ENCODE measurements at places on chromosomes 6 and 20. TPM values are rescaled to one million over a fixed set of nuclear protein-coding genes. Genes with fewer than 3 reads are reported as not detected.

Gene CGAS
- 7.8 TPM for polyA plus RNA-seq

Gene TRIM40
- polyA plus RNA-seq = 0.08 TPM

Gene F13A1
- polyA plus RNA-seq = 72.7 TPM

Gene CD164
- polyA plus RNA-seq = 303 TPM
